Cardiac muscle cell (in vitro differentiated cells and primary cell): ENCODE measurements at places on chromosomes 11 and 22. TPM values are rescaled to one million over a fixed set of nuclear protein-coding genes. Genes with fewer than 3 reads are reported as not detected.
A peak's percentile ranks its signal among the peaks of the same experiment; 100 is the strongest.

Gene OR4D5
- total RNA-seq = 0.15 TPM in 1 of 2 replicates, not detected in the other

- no peak for DNase-seq
Measured at GRCh38 chr22:37425800-37426705, 1.2 kb downstream of the ELFN2 start.

DNA sequence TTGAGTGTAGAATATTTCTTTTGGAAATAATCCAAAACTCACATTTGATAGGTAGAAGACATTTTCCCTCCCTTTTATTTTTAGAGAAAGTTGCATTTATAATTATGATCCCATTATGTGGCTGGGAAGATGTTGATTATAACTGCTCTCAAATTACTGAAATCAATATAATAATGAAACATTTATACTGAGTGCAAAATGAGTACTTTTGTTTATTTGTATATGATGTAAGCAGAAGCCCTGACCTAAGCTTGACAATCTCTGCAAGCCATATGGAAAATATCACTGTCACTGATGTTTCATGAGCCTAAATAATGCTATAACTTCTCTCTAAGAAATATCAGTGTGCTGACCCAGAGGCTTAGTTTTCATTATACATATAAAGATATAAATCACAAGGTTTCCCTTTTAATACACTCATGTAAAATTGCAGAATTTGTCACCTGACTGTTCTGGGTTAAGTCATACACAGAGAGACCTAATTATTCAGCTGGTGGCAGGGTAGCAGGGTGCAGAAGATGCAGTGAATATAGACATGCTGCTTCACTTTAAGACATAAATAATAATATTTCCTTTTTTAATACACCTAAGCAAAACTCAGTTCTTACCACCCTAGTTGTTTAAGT is 99.2 kb downstream of the BBOX1 start:
- DNase-seq = no peak

Gene MRGPRF
- 11.2 and 13.8 TPM in 2 replicates for total RNA-seq

Gene SLC17A6
- total RNA-seq = not detected in 2 replicates

Gene FHIP1B
- total RNA-seq = 27.5 and 46.8 TPM in 2 replicates

DNA sequence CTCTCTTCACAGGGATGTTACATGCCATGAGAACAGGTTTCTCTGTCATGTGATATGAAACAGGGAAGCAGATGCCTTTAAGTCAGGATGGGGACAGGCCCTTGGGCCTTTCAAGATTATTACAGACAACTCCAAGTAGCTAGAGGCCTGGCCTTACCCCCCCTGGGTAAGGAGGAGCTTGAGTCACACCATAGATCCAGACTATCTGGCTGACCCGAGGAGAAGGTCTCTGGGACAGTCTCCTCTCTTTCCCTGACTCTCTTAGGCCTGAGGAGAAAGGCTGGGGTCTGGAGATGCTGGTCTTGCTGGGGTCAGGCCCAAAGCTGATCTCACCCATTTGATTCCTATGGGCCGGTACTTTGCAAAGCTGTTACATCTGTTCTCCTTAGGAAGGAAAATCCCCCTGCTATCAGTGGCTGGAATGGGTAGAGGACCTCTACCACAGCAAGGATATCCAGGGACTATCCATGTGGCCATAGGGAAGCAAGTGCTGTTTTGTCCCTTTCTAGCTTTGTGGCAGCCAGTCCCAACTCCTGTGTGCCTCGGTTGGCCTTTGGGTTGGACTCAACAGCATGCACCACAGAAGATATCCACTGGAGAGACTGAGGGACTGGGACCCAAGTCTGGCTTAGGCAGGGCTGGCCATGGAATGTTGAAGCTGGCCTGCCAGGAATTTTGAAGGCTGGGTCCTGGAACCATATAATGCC is 25.2 kb downstream of the RELT start:
- no peak for DNase-seq

DNA sequence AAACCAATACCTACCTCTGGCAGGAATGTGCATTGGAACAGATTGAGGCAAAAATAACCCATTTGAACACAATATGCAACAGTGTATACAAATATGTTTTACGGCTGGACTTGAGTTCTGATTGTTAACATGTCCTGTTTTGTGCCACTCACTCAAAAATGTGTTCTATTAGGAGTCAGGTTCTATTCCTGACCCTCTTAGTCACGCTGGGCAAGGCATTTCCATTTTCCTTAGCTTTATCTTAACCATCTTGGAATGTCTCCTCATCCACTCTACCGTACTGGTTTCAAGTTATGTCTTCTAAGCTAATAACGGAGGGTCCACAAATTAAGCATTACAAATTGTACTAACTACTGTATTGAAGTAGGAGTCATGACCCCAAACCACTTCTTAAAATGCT is 78.6 kb downstream of the MAML2 start:
- no peak for DNase-seq

GRCh38 chr11:36035454-36035853 is 91.6 kb downstream of the LDLRAD3 start:
- DNase-seq = no peak

- peak; percentile 69 for DNase-seq
Measured at GRCh38 chr22:24521791-24522245, 26.7 kb downstream of the UPB1 start.

DNA sequence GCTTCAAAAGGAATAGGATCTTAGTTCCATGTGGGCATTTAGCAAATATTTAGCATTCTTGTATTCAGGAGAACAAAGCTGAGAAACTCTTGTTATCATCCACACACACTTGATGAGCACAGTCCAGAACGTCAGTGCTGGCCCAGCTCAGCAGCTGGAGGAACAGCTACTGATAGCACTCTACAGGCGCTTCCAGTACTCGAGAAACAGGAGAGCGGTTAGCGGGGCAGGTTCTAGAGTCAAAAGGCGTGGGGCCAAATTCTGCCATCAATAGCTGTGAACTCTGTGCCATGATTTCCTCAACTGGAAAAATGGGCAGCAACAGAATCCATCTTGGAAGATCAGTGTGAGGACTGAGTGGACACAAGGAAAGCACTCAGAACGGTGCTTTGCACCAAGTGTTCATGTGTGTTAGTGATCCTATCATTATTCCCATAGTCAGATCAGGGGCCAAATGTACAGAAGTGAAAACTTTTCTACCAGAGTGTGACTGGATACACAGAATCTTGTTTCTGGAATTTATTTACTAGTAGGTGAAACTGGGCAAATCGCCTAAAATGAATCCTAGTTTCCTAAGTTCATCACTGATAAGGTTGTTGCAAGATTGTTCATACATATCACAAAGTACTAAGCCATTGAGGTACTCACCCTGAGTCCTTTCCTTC is 3.2 kb downstream of the JOSD1 start:
- DNase-seq = peak; percentile 80

- no peak for DNase-seq
Measured at GRCh38 chr11:65206441-65206841, 24.7 kb downstream of the CAPN1 start.

DNA sequence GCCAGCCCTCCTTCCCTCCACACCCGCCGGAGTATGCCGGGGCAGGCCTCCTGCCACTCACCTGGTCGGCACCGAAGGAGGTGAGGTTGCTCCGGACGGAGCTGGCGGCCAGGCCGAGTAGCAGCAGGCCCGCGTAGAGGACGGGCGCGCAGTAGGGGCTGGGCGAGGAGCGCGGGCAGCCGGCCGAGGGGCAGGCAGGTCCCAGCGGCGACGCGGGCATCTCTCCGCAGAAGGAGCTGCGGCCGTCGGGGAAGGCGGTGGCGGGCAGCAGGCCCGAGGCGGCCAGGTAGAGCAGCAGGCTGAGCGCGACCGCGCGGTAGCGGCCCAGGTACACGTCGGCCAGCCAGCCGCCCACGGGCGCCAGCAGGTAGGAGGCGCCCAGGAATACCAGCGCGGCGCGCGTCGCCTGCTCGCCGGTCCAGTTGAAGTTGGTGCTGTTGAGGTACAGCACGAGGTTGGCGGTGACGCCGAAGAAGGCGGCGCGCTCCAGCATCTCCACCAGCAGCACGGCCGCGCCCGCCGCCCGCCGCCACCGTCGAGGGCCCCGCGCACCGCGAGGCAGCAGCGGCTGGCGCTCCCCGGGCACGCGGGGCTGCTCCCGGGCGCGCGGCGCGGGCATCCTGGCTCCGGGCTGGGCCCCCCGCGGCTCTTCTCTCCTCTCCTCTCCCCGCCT is 907 bp downstream of the SLC15A3 start:
- peak; percentile 35 for DNase-seq

DNA sequence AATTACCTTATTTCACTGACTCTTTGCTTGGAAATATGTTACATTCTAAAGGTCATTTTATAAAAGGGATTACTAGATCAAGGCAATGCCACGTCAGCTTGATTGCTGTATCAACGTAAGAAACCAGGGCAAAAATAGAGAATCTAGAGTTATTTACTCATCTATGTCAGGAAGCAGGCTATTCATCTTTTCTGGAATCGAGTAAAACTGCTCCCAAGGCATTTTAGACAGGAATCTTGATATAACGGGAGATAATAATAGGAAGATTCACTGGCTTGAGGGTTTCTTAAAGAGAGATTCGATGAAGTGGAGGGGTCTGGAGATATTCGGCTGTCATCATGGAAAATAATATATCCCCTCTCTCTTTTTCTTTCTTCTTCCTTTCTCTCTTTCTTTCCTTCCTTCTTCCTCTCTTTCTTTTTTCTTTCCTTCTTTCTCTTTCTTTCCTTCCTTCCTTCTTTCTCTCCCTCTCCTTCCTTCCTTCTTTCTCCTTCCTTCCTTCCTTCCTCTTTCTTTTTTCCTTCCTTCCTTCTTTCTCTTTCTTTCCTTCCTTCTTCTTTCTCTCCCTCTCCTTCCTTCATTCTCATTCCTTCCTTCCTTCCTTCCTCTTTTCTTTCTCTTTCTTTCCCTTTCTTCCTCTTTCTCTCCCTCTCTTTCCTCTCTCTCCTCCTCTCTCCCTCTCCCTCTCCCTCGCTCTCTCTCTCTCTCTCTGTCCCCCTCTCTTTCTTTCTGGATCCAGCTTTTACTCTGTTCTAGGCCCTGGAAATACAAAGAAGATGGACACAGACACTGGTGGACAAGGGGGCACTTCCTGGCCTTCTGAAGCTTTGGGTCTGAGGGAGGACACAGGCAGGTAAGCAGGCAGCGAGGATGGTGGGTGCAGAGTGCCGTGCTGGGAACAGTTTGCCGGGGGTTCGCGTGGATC is 18.1 kb upstream of the RASD2 start:
- no peak for DNase-seq

DNA sequence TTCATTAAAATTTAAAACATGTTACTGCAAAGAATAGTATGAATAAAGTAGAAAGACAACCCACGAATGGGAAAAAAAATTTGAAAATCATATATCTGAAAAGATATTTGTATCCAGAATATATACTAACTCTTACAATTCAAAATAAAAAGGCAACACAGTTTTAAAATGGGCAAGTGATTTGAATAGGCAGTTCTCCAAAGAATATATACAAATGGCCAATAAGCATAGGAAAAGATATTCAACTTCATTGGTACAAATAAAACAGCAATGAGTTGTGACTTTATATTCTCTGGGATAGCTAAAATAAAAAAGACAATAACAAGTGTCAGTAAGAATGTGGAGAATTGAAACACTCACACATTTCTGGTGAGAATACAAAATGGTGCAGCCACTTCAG is 41.6 kb upstream of the FAM181B start:
- DNase-seq = no peak

GRCh38 chr22:49036513-49036912 is 791.2 kb downstream of the BRD1 start:
- no peak for DNase-seq

DNA sequence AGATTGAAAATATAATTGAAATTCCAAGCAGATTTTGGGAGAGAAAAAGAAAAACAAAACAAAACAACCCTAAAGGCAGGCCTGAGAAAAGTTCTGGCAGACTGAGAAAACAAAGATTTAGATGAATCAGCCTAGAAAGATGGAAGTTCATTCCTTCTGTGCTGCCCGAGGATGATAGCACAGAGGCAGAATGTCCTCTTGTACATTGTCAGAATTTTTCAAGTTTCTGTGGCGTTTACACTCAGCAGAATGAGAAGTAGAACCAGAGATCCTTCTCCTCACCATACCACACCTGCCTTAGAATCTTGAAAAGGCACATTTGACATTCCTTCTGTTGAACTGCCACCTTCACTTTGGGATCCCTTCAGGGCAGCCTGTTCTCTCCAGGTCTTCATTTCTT is 62.5 kb upstream of the IZUMO1R start:
- no peak for DNase-seq

DNA sequence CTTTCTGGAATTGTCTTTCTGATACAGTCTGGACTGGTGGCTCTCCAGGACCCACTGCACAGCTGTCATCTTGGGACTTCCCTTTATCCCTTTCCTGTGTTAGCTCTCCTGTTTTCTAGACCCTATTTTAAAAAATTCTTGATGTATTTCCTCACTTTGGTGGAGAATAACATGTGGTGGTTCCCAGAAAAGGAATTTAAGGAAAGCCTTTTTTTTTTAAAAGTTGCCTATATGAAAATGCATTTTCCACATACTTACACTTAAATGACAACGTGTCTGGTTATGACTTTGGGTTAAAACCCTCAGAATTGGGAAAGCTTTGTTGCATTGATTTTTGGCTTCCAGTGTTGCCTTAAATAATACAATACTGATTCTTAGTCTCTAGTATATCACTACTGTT is 400.7 kb downstream of the TMEM135 start:
- DNase-seq = no peak

GRCh38 chr22:37226514-37226913 is 14.2 kb upstream of the SSTR3 start:
- no peak for DNase-seq

DNA sequence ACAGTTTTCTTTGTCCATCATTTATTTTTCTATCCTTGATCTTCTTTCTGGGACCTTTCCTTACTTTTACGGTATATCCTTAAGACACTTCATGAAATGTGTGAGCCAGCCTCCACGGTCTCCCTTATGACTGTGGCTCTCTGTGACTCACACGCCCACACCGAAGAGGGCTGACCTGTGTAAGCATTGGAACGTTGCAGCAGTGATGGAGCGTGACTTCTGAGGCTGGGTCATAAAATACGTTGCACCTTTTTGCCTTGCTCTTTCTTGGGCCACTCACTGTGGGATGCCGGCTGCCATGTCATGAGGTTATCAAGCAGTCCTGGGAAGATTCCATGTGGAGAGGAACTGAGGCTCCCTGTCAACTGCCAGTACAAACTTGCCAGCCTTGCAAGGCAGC is 96.3 kb upstream of the RAB1B start:
- no peak for DNase-seq

DNA sequence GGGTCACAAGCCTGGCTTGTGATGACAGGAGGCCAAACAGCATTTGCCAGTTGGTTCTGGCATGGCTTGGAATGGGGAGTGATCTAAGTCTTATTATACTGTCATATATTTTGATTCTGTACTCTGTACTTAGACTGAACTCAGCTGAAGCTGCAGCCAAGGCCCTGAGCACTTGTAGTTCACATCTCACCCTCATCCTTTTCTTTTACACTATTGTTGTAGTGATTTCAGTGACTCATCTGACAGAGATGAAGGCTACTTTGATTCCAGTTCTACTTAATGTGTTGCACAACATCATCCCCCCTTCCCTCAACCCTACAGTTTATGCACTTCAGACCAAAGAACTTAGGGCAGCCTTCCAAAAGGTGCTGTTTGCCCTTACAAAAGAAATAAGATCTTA is 843 bp downstream of the OR56B1 start:
- DNase-seq = no peak

- no peak for DNase-seq
Measured at GRCh38 chr11:131845255-131845654, 474.8 kb downstream of the NTM start.

Gene TESMIN
- 6.9 and 23.5 TPM in 2 replicates for total RNA-seq

GRCh38 chr11:72752088-72752914 is at the start of gene ARAP1:
ARAP1 (minus strand) TSS chr11:72752408; CDS start chr11:72727128, 25,280 bp downstream.
- DNase-seq = peak; percentile 78

GRCh38 chr11:44269369-44270351 is 40.3 kb downstream of the ALX4 start:
- DNase-seq = no peak

- no peak for DNase-seq
Measured at GRCh38 chr22:21726650-21727049, 8.9 kb downstream of the YPEL1 start.

- peak; percentile 61 for DNase-seq
Measured at GRCh38 chr22:46538814-46539160, 1.4 kb upstream of the CELSR1 start.
